Fibroblast of the aortic adventitia (primary cell): ENCODE measurements at places on chromosomes 5 and 9. TPM values are rescaled to one million over a fixed set of nuclear protein-coding genes. Genes with fewer than 3 reads are reported as not detected.

CLK4 gene
- total RNA-seq = 30.8 and 36.0 TPM in 2 replicates

PTGS1 gene
- 6.3 and 173 TPM in 2 replicates for total RNA-seq

ROPN1L gene
- 0.63 TPM in 1 of 2 replicates, not detected in the other for total RNA-seq

IGIP gene
- total RNA-seq = 7.8 and 13.7 TPM in 2 replicates

CNTNAP3B gene
- 6.4 and 118 TPM in 2 replicates for total RNA-seq

GAS1 gene
- 25.0 and 107 TPM in 2 replicates for total RNA-seq

PCDHB2 gene
- total RNA-seq = 0.36 and 0.82 TPM in 2 replicates

PIP5K1B gene
- total RNA-seq = not detected in 2 replicates

SPINK6 gene
- total RNA-seq = not detected in 2 replicates

TCF7 gene
- 1.1 and 16.8 TPM in 2 replicates for total RNA-seq

NFX1 gene
- total RNA-seq = 27.5 and 37.2 TPM in 2 replicates

FABP6 gene
- total RNA-seq = 1.5 TPM in 1 of 2 replicates, not detected in the other

GNA14 gene
- 1.5 and 6.1 TPM in 2 replicates for total RNA-seq

TTC39B gene
- 8.2 and 22.1 TPM in 2 replicates for total RNA-seq

ACTBL2 gene
- not detected in 2 replicates for total RNA-seq

TRPM6 gene
- under 0.01 and 0.16 TPM in 2 replicates for total RNA-seq

MIER3 gene
- 31.0 and 89.9 TPM in 2 replicates for total RNA-seq

ADAMTSL2 gene
- total RNA-seq = 0.16 TPM in 1 of 2 replicates, not detected in the other

WDR41 gene
- total RNA-seq = 81.3 and 380 TPM in 2 replicates

PCDHGA1 gene
- total RNA-seq = 0.90 and 1.4 TPM in 2 replicates

TAF11L10 gene
- not detected in 2 replicates for total RNA-seq

SLC25A25 gene
- total RNA-seq = 15.2 and 20.2 TPM in 2 replicates

TMEM174 gene
- total RNA-seq = not detected in 2 replicates

REEP2 gene
- 1.1 and 6.1 TPM in 2 replicates for total RNA-seq

NIPAL4 gene
- total RNA-seq = under 0.01 TPM in 1 of 2 replicates, not detected in the other

PCDHA1 gene
- 0.09 TPM in 1 of 2 replicates, not detected in the other for total RNA-seq

WNT8A gene
- total RNA-seq = not detected in 2 replicates

CCDC183 gene
- 0.16 TPM in 1 of 2 replicates, not detected in the other for total RNA-seq

RMND5B gene
- total RNA-seq = 11.8 and 25.8 TPM in 2 replicates

SPOCK1 gene
- 174 and 196 TPM in 2 replicates for total RNA-seq
